Kasumi-1 (cell line): ENCODE measurements at places on chromosomes 13 and 19.

DNA sequence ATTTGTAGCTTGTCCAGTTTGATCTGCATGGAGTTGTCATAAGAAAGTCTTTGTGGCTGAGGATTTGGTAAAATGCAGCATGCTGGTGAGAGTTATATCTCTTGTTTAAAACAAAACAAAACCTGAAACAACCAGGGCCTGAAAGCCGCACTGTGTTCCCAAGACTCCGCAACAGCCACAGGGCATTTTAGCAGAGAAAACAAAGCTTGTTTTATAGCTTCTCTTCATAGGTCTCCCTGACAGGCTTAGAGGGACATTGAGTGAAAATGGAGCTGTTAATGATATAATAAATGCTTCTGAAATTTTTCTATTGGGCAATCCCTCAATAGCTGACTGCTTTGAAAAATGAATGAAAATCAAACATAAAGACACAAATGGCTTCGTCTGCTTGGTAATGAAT is 148.7 kb upstream of the RNF113B start:
- no peak for DNase-seq

DNA sequence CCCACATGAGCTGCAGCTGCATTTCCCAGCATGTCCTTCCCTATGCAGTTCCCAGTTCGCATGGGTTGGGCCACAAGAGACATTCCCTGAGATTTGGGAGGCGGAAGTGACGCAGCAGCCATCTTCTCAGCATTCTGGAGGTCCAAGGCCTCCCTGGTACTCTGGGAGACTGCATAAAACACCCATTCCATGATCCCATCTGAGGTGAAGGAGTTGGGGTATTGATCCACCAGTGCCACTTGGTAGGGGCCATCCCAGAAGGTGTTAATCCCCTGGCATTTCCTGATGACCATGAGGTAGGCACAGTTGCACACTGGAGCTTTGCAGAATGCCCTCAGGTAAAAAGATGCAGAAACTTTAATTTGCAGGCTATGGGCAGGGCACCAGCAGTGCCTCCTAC is 25.4 kb downstream of the POP4 start:
- no peak for DNase-seq

DNA sequence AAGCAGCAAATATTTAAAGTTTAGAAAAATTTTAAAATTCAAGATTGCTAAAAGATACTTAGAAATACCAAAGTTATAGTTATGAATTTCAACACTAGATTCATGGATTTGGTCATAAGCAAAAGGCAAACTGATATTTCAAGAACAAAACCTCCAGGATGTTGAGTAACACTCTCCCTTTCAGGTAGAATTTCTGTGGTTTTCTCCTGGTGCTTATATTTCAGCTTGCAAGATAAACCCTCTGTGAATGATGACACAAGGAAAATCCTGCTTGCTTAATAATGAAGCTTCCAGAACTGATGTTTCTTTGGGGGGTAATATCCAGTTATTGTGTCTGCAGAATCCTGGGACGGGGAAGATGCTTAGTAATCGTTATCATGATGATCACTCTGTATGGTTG is 320.3 kb upstream of the EDNRB start:
- DNase-seq = no peak

DNA sequence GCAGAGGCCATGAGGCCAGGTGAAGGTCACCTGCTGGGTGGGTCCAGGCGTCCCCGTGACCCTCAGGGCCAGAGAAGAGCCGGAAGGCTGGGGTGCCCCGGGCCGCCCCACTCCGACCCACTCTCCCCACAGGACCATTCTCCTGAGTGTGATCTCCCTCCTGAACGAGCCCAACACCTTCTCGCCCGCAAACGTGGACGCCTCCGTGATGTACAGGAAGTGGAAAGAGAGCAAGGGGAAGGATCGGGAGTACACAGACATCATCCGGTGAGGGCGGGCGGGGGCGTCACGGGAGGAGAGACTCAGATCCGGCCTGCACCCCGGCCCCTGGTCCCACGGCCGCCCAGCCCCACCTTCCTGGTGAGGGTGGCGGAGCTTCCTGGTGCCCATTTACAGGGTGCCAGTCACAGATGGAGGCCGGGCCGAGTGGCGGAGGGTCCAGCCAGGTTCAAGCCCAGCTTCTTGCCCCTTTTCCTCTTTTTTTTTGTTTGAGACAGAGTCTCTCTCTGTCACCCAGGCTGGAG is 5.4 kb downstream of the CDC34 start:
- DNase-seq = no peak

DNA sequence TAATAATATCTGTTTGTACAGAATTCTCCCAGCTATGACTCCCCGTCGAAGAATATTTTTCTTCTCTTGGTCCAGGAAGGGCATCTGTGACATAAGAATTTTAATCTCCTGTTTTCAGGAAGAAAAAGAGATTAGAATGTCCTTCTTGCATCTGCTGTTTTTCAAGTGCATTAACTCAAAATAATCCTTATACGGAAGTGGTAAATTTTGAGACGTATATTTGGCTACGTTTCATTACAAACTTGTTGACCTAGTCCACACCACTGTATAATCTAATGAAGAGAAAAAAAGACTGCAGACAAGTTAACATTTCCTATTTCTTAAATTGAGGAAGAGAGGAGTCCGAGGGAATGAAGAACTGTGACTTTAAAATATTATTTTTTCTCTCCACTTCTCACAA is 959.9 kb downstream of the DIAPH3 start:
- DNase-seq = no peak

GRCh38 chr13:114164681-114165429 is 14.2 kb upstream of the CFAP97D2 start:
- DNase-seq = no peak

DNA sequence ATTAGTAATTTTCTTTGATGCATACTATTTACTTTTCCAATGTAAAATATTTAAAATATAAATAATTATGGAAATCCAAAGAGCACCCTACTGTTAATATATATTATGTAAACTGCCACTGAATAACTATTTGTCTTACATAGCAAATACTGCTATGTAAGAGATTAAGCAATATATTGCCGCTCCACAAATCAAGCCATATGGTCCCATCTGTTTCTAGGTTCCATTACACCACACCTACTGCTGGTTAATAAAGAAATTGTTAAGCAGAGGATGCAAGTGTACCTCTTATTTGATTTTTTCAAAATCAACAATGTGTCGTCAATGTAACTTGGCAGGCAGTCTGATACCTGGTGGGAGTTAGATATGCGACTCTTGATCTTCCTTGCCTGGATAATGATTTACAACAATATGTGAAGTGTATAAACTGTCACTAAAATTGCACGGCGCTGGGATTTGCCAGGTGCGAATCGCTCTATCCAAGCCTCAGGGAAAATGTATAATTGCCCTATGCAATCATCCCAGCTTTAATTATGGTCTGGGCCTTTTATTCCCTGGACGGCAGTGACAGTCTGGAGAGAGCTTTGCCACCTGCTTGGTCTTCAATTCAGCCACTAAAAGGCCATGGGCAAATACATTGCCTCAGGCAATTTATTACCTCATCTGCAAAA is 16.0 kb downstream of the SMAD9 start:
- DNase-seq = no peak

DNA sequence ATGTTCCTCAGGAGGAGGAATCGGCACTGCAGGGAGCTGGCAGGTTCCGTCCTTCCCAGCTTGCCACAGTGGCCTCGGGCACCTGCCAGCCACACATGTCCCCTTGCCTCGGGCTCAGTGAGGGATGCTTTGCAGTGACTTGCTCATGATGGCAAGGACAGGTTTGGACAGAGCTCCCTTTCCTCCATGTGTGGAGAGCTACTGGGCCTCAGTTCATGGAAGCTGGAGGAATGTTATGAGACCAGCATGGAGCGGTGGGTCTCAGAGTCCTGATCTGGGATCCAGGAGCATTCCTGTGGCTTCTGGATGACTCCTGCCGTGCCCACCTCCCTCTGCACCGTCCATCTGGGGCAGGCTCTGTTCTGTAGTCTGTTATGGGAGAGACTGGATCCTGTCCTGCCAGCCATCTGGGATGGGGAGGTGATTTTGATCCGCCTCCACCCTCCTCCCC is 59.2 kb downstream of the SIPA1L3 start:
- no peak for DNase-seq

- no peak for DNase-seq
These were observed 49.9 kb downstream of the SMAD9 start for GRCh38 chr13:36870050-36870692.

DNA sequence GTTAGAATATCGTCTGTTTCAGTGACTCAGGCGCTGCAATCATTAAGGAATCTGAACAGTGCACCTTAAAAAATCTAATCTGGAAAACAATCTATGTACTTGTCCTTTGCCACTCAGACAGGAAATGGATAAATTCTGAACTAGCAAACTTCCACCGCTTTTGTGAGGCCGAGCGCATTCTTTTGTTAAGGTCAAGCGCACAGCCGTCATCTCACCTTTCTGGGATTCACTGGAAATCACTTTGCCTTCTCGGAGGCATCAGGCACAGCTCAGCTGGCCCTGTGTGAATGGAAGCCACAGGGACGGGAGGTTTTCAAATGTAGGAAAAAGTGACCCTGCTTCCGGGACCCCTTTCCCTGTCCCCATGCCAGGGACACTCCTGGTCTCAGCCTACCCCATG is 28.2 kb upstream of the SPACA7 start:
- no peak for DNase-seq

GRCh38 chr13:26964278-26965250 is 204.0 kb upstream of the GPR12 start:
- no peak for DNase-seq

GRCh38 chr13:94300401-94300800 is 179.1 kb downstream of the DCT start:
- no peak for DNase-seq

DNA sequence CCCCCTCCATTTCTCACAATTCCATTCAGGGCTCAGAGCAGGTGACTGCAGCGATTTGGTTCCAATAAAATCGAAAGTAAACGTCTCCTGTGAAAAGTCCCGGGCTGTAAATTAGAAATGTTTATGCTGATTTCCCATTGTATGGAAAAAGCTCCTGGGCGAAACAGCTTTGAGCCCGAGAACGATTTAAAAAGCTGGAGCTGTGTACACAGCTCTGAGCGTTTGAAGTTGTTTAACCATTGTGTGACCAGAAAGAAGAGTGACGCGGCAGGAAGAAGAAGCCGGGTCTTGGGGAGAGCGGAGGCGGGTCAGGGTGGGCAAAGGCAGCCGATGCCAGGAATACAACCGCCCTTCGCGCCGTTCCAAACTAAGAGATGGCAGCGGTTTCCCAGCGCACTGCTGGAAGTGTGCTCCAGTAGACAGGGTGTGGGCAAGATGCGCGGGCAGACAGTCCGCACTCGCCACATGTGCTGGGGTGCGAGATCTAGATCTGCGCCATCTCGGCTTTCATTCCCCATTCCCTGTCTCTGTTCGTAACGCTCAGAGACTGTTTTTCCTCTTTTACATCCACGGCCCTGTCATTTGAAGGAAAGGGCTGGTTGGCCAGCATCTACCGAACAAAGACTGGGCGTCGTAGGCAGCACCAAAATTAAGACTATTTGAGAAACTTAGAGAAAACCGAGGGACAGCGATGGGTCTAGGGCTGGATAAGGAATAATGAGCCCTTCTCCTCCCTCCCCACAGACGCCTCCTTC is 960 bp upstream of the GSX1 start:
- no peak for DNase-seq

- DNase-seq = no peak
These were observed 38.8 kb downstream of the TDRD3 start for GRCh38 chr13:60435762-60436374.

DNA sequence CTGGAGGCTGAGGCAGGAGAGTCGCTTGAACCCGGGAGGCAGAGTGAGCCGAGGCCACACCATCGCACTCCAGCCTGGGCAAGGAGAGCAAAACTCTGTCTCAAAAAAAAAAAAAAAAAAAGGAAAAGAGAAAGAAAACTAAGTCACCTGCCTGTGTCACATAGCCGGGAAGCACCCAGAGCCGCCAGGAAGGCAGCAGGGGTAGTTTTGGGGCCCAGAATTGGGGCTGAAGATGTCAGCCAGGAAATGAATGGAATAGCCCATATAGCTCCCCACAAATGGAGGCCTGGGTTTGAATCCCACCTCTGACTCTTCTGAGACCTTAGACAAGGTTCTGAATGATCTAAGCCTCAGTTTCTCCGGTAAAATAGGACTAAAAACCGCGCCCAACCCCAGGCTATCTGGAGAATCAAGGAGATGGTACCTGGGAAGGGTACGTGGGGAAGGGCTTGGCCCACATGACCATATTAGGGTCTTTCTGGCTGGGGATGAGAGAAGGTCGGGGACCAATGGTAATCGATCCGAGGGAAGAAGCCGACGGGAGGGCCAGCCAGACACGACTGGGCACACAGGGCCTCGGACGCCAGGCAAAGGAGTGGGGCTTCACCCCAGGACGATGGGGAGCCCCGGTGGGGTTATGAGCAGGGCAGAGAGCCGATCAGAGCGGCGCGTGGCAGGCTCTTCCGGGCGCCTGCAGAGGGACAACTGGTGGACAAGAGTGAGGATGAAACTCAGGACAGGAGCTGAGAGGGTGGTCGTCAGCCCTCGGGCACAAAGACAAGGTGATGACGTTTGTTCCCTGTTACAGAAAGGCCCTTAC is 14.4 kb downstream of the CCDC124 start:
- DNase-seq = no peak

DNA sequence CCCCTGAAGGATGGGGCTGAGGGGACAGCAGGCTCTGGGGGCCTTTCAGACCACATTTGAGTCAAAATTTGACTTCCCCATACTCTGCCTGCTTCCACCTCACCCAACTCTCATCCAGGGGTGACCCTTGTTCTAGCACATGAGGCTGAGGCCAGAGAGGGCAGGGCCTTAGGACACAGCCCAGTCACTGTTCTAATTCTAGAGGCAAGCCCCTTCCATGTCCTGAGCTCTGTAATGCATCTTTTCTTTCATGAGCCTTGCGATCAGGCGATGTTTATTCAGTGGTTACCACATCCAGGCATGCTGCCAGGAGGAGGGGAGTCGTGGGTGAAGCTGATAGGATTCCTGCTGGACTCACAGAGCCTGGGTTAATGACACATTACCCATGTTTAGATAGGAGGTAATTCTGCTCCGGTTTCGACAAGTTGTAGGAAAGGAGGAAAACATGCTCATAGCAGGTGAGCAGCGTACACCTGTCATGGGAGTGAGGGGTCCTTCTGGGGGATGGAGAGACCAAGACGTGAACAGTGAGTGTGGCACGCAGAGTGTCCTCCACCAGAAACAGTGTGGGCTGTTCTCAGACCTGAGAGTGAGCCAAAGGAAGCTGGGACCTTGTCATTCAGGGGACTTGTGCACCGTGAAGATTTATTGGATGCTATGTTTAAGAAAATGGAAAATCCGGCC is 9.3 kb downstream of the RPS9 start:
- DNase-seq = peak; percentile 44

GRCh38 chr13:108902405-108903155 is 273.2 kb downstream of the MYO16 start:
- no peak for DNase-seq

DNA sequence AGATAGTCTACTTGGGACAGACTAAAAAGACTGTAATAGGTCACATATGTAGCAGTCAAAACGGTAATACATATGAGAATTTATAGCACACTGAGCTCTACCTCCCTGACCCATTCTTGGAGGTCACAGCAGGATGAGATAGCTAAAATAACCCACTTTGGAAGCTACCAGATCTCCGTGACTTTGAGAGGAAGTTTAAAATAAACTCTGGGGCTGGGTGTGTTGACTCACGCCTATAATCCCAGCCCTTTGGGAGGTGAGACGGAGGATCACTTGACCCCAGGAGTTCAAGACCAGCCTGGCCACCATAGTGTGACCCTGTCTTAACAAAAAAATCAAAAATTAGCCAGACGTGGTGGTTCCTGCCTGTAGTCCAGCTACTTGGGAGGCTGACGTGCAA is 45.3 kb downstream of the DHRS12 start:
- DNase-seq = no peak

- no peak for DNase-seq
These were observed 20.3 kb downstream of the SOX21 start for GRCh38 chr13:94692030-94692429.

- DNase-seq = no peak
These were observed 12.5 kb downstream of the FZR1 start for GRCh38 chr19:3518659-3519058.
